GM03348 (cell line): ENCODE measurements at places on chromosomes 2 and 18.

GRCh38 chr2:202161151-202161835 lies 77.1 kb downstream of the SUMO1 start:
- DNase-seq = no peak

- DNase-seq = no peak
Measured at GRCh38 chr2:40470822-40471813, 19.2 kb upstream of the SLC8A1 start.

- DNase-seq = no peak
Measured at GRCh38 chr2:113895301-113895700, 5.4 kb downstream of the ACTR3 start.

DNA sequence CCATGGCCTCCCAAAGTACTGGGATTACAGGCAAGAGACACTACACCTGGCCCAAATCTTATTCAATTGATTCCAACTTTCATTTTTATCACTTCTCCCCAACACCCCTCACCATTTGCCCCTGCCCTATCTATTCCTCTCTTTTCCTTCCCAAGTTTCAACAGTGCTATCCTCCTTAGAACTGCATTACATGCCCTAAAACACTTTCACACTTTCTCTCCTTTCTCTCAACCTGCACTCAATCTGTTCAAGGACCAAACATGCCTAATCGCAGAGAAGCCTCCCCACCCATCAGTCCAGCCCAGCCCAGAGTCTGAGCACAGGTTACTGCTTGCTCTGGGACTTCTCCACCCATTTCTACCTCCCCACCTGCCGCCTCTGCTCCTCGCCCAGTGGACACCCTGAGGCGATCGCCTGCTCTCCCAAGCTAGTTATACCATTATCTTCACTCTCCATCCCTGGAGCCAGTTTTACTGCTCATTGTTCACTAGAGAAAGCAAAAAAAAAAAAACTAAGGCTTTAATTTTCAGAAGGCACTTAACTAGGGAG lies 23.7 kb upstream of the DSG1 start:
- no peak for DNase-seq

GRCh38 chr2:179691235-179691634 lies 170.2 kb downstream of the ZNF385B start:
- no peak for DNase-seq

DNA sequence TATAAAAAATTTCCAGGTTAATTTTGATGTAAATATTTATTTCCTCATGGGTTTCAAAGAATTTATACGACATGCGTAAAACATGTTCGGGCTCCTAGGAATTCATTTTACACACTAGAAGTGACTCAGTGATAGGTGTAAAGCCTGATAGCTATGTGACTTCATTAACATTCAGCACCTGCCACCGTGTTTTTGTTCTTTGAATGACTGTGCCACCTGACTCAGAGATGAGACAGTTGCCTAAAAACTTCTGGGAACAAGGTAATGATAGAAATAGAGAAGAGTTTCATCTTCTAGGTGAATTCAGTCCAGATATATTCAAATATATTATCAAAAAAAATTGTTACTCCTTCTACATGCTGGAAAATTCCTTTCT lies 10.0 kb downstream of the IL1R2 start:
- no peak for DNase-seq

- peak; percentile 16 for DNase-seq
Measured at GRCh38 chr18:183769-184168, 25.4 kb downstream of the USP14 start.

GRCh38 chr18:33934258-33934657 lies 290.5 kb downstream of the NOL4 start:
- DNase-seq = no peak

- DNase-seq = no peak
Measured at GRCh38 chr18:79799619-79800370, 2.1 kb downstream of the KCNG2 start.

- DNase-seq = peak; percentile 30
Measured at GRCh38 chr2:173979751-173980351, 14.7 kb upstream of the SP3 start.

DNA sequence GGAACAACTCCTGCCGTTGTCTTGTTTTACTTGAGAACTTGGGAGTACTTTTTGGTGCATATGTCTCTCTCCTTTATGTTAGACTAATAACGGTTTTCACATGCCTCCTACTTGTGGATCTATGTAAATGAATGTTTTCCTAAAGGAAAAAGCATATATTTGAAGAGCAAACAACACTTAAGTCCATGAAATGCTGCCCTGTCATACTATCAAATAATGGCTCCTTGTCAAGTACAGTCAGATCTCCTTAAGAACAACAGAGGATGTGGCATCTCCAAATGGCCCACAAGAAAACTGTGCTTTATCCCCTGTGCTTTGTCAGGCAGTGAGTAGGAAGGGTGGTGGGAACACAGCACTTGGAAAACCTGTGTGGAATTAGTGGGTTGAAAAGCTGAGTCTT lies 198.2 kb downstream of the PTGR3 start:
- DNase-seq = no peak
